ENCODE measurements at places on chromosomes 13 and 19.

DNA sequence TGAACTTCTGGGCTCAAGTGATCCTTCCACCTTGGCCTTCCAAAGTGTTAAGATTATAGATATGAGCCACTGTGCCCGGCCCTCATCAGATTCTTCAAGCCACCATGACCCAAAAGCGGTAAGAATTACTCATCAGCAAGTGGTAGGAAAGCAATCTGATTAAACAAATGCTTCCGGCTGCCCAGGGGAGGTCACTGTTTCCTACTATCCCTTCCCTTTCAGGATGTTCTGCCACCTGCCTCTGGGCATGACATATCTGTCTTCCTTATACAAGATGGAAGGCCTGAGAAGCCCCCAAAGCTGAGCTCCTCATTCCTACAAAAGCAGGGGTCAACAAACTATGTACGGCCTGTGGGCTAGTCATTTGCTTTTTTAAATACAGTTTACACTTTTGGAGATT, 7.0 kb downstream of the ABHD8 start:
- no peak for DNase-seq

DNA sequence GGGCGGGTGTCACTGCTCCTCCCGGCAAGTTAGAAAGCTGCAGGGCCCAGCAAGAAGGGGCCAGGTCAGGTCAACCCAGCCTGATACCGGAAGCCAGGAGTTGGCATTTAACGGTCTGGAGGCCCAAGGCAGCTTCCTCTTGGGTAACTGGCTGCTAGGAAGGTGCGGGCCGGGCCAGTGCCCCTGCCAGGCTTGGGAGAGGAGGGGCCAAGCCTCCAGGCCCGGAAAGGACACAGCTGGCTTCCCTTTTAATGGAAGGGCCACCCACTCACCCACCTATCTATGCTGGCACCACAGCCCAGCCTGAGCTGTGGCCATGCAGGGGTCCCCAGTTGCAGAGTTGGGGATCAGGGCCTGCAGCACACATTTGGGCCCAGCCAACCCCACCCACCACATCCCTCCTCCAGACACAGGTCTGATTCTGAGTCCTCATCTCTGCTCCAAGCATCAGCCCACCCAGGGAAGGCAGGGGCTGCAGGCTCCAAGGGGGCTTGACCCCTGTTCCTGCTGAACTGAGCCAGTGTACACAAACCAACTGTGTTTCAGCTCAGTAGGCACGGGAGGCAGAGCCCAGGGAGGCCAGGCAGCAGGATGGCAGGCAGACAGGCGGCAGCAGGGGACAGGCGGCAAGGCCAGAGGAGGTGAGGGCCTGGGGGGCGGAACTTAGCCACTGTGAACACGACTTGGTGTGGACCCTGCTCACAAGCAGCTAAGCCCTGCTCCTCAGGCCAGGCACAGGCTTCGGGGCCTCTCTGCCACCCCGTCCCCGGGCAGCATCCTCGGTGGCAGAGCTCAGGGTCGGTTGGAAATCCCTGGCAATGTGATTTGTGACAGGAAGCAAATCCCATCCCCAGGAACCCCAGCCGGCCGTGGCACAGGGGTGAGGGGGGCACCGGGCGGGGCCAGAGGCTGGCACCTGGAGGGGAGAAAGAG, 40.8 kb downstream of the ZSWIM4 start:
- DNase-seq: peak; percentile 73

DNA sequence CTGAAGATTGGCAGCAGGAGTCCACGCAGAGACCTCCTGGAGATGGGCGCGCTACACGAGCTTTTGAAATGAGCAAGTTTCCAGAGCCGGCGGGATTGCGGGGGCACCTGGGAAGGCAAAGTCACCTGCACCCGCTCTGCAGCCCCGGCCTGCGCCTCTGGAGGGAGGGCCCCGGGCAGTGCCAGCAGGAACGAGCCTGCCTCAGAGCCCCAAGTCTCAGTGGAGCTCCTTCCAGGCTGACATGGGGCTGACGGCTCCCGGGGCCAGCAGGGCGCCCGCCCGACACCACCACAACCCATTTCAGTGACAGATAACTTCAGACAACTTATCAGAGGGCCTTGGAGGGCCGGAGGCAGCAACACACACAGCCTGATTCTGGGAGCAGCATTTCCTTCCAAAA, 45.0 kb downstream of the RASA3 start:
- peak; percentile 11 for DNase-seq

GRCh38 chr13:34086281-34086680, 268.3 kb downstream of the RFC3 start:
- DNase-seq: no peak

DNA sequence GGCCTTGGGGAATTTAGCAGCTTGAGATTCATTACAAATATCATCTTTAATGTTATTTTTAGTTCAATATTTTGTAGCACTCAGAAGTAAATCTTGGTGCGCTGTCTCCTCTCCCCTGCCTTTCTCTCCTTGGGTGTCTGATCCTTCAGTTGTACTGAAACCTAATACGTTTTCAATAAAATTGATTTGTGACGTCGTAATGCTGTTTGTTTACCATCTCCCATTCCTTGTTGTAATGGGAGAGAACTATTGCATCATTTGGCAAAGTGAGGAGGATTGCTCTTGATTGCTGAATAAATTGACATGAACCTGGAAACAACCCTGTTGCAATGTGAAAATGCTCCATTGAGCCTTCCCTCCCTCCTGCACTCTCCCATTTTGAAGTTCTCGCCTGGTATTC, 43.2 kb upstream of the TSHZ3 start:
- no peak for DNase-seq

- no peak for DNase-seq
These were observed 1.5 kb downstream of the CCDC106 start for GRCh38 chr19:55649268-55650125.

- DNase-seq: no peak
These were observed 163.0 kb downstream of the EFNB2 start for GRCh38 chr13:106372199-106373155.

GRCh38 chr13:23918208-23918607, 20.9 kb upstream of the C1QTNF9B start:
- no peak for DNase-seq

GRCh38 chr13:70255406-70255991, 147.2 kb upstream of the KLHL1 start:
- no peak for DNase-seq

DNA sequence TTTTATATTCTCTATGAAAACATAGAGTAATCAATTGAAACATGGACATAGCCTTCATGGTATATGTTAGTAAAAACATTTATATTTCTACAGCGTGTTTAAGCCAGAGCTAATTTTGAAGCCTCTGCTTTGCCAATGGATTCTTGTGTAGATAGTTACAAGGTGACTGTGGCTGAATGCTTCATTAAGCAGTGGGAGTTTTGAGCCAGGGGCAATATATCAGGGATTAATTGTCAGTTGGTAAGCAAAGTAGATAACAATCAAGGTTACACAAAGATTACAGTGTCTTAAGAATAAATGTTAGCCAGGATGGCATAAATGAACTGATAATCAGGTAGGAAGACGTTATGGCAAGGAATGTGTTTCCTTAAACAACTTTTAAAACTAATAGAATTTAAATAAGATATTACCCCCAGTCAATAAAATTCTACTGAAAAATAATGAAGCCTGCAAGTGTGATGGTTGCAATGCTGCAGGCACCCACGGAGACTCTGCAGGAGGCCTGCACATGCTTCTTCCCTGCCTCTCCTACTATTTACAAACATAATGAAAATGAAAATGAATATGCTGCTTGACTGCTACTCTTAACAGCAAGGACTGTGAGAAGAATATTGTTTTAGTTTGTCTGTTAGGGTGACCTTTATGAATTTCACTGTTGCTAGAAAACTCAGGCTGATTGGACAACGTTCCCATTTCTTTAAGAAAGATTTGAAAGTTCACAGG, 588.5 kb downstream of the GPC5 start:
- DNase-seq: no peak

- no peak for DNase-seq
These were observed 17.6 kb upstream of the WDR18 start for GRCh38 chr19:966485-967088.

DNA sequence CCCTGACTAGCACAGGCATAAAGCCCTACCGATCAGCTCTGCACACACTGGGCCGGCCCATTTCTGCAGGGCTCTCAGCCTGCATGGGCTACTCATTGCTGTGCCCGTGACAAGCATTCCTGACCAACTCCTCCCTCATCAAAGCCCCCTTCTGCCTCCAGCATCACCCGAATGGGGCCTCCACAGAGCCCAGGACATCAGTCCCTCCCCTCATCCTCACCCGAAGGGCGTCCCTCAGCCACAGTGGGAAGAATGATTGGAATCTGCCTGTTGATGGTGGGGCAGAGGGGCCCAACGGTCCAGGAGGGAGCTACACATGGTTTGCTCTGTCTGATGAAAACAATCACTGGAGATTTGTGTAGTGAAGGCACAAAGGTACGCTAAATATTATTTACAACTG, 43.8 kb downstream of the SERP2 start:
- no peak for DNase-seq

DNA sequence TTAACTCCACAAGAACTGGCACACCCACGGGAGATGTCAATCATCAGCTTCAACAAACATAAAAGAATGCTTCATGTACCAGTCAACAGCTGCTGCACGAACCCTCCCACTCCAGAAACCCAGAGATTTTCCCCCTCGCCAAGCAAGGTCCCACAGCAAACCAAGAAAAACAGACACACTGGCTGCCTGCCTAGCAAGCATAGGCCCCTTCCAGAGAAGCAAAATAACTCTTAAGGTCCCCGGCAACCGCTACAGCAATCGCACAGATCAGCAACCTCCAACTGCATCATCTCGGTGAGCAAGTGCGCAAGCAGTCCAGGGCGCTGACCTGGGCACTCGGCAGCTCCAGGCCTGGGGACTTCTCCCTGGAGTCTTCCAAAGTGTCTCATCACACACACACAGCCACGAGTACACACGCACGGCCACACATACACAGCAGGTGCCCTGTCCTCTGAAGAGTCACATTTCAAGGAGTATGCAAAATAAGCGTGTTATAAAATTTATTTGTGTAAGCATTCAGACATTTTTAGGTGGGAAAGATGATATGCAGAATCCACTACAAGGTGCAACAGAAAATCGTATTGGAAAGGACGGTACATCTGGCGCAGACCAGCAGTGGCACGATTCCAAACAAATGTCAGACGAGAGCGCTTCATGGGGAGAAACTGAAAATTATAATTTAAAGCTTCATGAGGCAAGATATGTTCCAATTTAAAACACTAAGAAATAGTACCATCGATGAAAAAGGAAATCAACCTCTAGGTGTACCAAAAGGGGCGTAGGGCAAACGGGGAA, 125.0 kb downstream of the STK24 start:
- no peak for DNase-seq

DNA sequence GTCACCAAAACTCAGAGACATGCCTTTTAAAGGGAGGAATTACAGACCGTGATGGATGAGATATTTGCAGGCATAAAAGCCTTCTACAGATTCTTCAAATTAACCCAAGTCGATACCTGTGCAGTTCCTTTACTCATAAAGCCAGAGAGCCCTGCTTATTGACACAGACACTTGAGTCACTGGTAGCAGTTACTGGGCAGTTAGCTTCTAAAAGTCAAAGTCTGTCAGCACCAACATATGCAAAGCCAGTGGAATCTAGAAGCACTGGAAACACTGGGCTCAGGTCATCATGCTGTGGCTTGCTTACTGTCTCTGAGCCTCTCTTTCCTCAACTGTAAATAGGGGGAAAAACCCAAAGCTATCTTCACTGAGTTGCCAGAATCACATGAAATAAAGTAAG, 25.7 kb upstream of the LRCH1 start:
- DNase-seq: no peak

DNA sequence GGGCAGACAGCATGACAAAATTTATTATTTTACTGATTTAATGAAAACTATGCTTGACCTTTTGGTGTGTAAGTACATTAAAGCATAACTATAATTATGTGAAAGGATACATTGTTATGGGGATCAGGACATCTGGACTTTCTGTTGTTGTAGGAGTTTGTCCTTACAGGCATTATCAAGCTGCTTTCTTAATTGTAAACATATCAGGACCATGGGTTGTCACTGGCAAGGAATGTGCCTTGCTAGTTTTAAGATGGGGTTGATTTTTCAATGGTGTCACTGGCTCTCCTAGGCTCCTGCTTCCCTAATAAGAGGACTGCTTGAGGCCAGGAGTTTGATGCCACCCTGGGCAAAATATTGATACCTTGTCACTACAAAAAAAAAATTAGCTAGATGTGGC, 32.6 kb downstream of the KBTBD6 start:
- no peak for DNase-seq

- DNase-seq: no peak
These were observed 54.7 kb upstream of the WASF3 start for GRCh38 chr13:26502826-26503225.

DNA sequence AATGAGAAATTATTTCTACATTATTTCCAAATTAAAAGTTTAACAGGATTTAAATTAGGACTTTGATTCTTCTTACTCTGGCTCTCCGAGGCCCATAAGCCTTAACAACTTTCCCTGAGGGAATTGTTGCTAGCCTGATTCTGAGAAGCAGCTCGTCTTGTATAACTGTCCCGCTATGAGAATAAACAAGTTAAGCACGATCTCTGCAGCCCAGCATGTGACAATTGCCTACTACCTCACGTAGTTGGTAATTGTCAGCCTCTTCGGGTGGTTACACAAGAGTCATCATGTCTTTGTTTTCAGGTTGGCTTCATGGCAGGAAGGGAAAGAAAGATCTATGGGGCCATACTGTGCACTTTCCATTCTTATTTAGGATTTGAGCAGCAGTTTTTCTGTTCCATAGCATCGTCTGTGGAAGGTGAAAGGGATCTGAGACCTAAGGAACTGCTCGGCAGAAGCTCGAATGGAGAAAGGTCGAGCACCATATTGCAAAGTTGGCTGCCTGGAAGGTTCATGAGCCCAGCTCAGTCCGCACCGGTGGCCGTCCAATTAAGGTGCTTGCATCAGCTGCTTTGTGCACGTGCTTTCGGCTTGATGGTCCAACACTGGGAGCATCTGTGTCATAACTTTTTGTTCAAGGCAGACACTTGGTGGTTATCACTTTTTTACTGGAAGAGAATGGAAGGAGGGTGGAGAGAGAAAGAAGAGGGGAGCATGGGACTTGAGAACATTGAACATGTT, 1.8 kb upstream of the STARD13 start:
- no peak for DNase-seq

DNA sequence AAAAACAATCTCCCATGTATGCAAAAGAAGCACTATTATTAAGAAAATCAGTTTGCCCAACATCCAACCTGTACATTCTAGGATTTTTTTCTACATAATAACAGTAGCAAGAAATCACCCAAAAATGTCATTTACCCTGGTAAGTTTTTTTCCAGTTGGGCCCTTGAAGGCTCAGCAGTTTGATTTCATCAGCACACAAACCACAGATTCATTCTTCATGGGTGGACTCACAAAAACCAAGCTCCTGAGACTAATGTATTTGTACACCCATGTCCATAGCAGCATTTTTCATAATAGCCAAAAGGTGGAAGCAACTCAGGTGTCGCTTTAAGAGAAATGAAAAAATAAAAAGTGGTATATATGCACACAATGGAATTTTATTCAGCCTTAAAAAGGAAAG, 210.1 kb downstream of the TBC1D4 start:
- DNase-seq: no peak
